ENCODE measurements at places on chromosomes 4 and X.

DNA sequence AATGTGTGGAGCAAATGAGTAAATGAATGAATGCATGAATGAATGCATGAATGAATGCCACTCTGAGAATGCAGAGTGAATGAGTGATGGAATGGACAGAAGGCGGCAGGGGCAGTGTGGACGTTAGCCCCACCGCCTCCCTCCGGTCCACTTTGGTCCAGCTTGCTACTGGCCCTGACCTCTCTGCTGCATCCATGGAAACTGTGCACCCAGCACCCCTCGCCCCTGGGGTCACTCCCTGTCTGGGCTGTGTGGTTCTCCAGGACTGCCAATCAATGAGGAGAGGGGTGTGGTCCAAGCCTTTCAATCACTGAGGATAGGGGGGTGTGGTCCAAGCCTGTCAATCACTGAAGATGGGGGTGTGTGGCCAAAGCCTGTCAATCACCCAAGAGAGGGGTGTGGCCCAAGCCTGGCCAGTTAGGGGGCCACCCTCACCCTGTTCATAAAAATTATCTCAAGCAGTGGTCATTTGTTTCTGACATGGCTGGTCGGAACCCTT is 39.2 kb upstream of the ASMTL start:
- H3K27ac ChIP-seq: peak overlapping the region; percentile 51
- H3K4me3 ChIP-seq: no peak overlapping the region
- H3K36me3 ChIP-seq: peaks cover 36% of the 10 kb centered on the region
- peak; percentile 65 for DNase-seq
- H3K27me3 ChIP-seq: no peaks in the 10 kb centered on the region

GRCh38 chrX:72016881-72017783 is 106.5 kb downstream of the NHSL2 start:
- H3K4me3 ChIP-seq: no peak overlapping the region
- no peaks in the 10 kb centered on the region for H3K36me3 ChIP-seq
- peaks cover 57% of the 10 kb centered on the region for H3K27me3 ChIP-seq
- no peak overlapping the region for H3K27ac ChIP-seq
- DNase-seq: no peak

GRCh38 chr4:53497487-53498244 is 93.6 kb downstream of the LNX1 start:
- no peak for DNase-seq
- peaks cover 4% of the 10 kb centered on the region for H3K27me3 ChIP-seq
- H3K4me1 ChIP-seq: no peaks in the 10 kb centered on the region
- H3K4me3 ChIP-seq: no peak overlapping the region

DNA sequence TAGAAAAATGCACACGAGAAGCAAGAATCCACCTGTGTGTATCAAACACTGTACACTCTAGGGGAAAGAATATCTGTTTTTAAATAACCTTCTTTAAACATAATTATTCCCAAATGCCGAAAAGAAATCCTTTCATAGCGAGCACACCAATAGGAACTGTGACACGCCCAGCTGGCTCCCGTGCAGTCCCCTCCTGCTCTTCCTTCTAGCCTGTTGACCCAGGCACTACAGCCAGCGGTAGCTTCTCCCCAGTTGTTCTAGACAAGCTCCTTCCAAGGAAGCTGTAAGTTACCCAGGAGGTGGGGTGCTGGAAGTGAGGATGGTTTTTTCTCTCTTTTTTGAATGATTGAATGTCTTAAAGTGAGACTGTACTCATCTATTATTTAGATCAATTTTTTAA is 19.5 kb upstream of the NOCT start:
- no peak for DNase-seq
- peaks cover 10% of the 10 kb centered on the region for H3K27me3 ChIP-seq
- H3K36me3 ChIP-seq: no peaks in the 10 kb centered on the region
- no peak overlapping the region for H3K4me3 ChIP-seq
- no peaks in the 10 kb centered on the region for H3K4me1 ChIP-seq

DNA sequence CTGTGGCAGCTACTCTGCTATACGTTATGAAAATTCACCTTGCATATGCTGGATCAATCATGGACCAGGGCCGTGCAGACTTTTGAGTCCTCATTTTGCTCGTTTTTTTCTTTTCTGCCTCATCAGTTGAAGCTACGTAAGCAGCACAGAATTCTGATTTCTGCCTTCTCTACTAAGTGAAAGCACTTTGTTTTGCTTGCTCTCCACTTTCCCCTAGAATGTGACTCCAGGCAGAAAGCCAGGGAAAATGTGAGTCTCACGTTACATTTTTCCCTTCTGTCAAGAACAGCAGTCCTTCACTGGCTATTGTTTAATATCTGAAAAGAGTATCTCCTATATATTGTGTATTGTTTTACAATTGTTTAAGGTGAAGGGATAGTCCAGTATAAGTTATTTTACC is 1840.1 kb downstream of the PCDH7 start:
- H3K27me3 ChIP-seq: no peaks in the 10 kb centered on the region
- no peak overlapping the region for H3K27ac ChIP-seq
- H3K36me3 ChIP-seq: no peaks in the 10 kb centered on the region
- DNase-seq: no peak

- H3K27me3 ChIP-seq: no peaks in the 10 kb centered on the region
- DNase-seq: no peak
- H3K27ac ChIP-seq: no peak overlapping the region
Observed at GRCh38 chrX:105460376-105460775, 239.9 kb upstream of the TEX13A start.

DNA sequence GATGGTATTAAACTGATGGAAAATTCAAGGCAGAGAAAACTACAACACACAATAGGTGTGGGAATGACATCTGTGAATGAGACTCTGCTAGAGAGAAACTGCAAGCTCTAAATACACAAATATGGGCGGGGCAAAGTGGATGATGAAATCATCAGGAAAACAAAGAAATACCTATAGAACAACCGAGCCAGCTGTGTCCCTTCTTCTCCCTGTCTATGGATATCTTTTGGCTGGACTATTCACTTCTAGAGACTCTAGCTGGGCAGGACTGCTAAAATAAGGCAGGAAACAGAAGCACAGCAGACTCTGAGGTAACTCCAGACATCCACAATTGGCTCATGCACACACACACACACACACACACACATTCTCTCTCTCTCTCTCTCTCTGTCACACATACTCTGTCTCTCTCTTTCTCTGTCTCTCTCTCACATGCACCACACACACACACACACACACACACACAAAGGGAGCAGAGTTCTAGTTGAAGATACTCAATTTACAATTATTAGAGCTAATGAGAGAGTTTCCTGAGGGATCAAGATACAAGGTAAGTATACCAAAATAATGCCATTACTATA is 27.2 kb upstream of the EDNRA start:
- H3K27me3 ChIP-seq: no peaks in the 10 kb centered on the region
- H3K27ac ChIP-seq: no peak overlapping the region
- H3K4me1 ChIP-seq: no peaks in the 10 kb centered on the region
- H3K36me3 ChIP-seq: no peaks in the 10 kb centered on the region
- no peak for DNase-seq

- H3K36me3 ChIP-seq: peaks cover 4% of the 10 kb centered on the region
- peak overlapping the region; percentile 82 for H3K27ac ChIP-seq
- H3K4me3 ChIP-seq: peak overlapping the region; percentile 39
Observed at GRCh38 chrX:7088968-7089615, 58.4 kb upstream of the STS start.

GRCh38 chrX:916230-916599 is 285.6 kb downstream of the SHOX start:
- no peak overlapping the region for H3K4me3 ChIP-seq
- no peak for DNase-seq
- H3K36me3 ChIP-seq: no peaks in the 10 kb centered on the region
- H3K4me1 ChIP-seq: no peaks in the 10 kb centered on the region

DNA sequence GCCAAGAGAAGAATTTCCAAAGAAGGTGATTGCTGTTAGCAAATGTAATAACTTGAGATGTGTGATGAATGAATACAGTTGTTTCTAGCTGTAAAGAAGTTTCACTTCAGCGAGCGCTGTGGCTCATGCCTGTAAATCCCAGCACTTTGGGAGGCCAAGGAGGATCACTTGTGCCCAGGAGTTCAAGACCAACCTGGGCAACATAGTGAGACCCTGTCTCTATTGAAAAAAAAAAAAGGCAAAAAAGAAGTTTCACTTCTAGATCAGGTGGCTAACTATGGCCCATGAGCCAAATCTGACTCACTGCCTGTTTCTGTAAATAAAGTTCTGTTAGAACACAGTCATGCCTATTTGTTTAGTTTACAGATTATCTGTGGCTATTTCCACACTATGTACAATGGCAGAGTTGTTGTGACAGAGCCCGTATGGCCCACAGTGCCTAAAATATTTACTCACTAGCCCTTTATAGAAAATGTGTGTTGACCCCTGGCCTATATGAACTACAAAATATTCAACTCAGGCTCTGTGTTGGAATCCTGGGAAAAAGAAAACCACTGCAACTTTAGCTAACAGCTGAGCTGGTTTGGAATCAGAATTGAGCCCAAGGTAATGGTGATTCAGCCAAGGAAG is 54.1 kb upstream of the PRPS1 start:
- DNase-seq: no peak
- H3K27ac ChIP-seq: no peak overlapping the region
- H3K4me1 ChIP-seq: no peaks in the 10 kb centered on the region

GRCh38 chr4:52641854-52642563 is 17.1 kb downstream of the USP46 start:
- no peak overlapping the region for H3K4me3 ChIP-seq
- H3K27me3 ChIP-seq: no peaks in the 10 kb centered on the region
- no peak overlapping the region for H3K27ac ChIP-seq
- no peaks in the 10 kb centered on the region for H3K36me3 ChIP-seq
- DNase-seq: no peak

DNA sequence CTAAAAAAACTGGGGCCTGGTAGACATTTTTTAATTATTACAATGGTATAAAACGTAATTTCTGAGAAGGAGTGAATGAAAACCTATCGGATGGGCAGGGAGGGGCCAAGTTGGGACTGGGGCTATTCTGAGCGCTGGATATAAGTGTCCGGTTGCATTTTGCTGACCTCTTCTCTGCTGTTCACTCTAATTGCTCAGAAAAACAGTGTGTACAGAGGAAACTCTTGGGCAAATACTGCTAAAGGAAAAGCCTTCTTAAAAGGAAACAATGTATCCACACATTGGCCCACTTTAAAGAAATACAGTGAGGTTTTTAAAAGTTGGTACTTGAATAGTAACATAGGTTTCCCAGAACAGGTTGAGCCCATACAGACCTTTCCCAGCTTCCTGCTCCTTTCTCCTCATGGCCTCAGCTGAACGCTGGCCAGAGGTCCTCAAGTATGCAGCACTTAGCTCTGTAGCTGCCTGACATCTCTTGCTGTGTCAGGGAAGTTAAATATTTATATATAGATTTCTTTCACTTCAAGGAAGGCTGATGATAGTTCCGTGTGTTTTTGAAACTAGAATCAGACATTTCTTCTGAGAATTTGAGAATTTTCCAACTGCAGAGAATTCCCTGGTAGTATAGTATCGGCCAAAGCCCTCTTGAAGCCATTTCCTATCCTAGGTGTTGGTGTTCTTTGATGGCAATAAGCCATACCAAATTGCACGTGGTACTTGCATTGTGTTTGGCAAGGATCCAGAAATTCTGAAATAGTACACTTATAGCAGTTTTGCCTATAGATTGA is 97.1 kb upstream of the SLC4A4 start:
- no peak overlapping the region for H3K27ac ChIP-seq
- H3K4me1 ChIP-seq: no peaks in the 10 kb centered on the region
- H3K4me3 ChIP-seq: no peak overlapping the region
- DNase-seq: no peak
- peaks cover 8% of the 10 kb centered on the region for H3K27me3 ChIP-seq
- H3K36me3 ChIP-seq: no peaks in the 10 kb centered on the region

DNA sequence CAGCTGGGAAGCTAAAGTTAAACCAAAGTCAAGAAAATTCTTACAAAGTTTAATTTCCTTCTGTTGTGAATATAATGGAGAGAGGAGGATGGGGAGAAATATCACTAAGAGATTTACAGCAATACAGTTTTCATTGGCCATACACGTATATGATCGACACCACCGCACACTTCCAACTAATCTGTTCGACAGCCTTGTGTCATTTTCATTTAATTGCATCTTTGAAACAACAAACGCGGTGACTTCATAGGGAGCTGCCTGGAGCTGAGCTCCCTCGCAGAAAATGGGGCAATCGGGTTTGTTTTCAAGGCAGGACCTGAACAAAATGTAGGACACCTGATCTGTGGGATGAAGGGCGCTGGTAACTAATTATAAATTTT is 1.3 kb downstream of the PTPN13 start:
- DNase-seq: no peak
- H3K36me3 ChIP-seq: no peaks in the 10 kb centered on the region
- H3K27ac ChIP-seq: no peak overlapping the region
- H3K27me3 ChIP-seq: peaks cover 54% of the 10 kb centered on the region
- H3K4me1 ChIP-seq: peaks cover 13% of the 10 kb centered on the region

GRCh38 chrX:31147175-31147574 is 75.3 kb upstream of the FTHL17 start:
- H3K4me3 ChIP-seq: no peak overlapping the region
- no peaks in the 10 kb centered on the region for H3K27me3 ChIP-seq

Measured in activated naive CD8-positive, alpha-beta T cell treated with anti-CD3 and anti-CD28 coated beads, Interleukin-2, amount 10 ng/mL, durations not matched to agents 7 days and 5 days (primary cell).